ENCODE measurements at places on chromosomes 11 and 22. TPM values are rescaled to one million over a fixed set of nuclear protein-coding genes. Genes with fewer than 3 reads are reported as not detected.

LGALS1 gene
- polyA plus RNA-seq, result 588 TPM

HEPHL1 gene
- not detected for polyA plus RNA-seq

MYOD1 gene
- not detected for polyA plus RNA-seq

GCAT gene
- 18.2 TPM for polyA plus RNA-seq

TSPAN32 gene
- 7.0 TPM for polyA plus RNA-seq

SLC2A11 gene
- 11.3 TPM for polyA plus RNA-seq

SLC5A1 gene
- under 0.01 TPM for polyA plus RNA-seq

ENDOD1 gene
- 6.6 TPM for polyA plus RNA-seq

MS4A2 gene
- 0.16 TPM for polyA plus RNA-seq

OSM gene
- polyA plus RNA-seq, result 0.44 TPM

GNAZ gene
- polyA plus RNA-seq, result 14.4 TPM

APOA4 gene
- polyA plus RNA-seq, result 0.17 TPM

FGF4 gene
- not detected for polyA plus RNA-seq

MGAT3 gene
- 1.4 TPM for polyA plus RNA-seq

ABTB2 gene
- polyA plus RNA-seq, result 2.8 TPM

SPECC1L gene
- polyA plus RNA-seq, result 11.6 TPM

OR10D3 gene
- polyA plus RNA-seq, result not detected

KCNQ1OT1 gene
- polyA plus RNA-seq, result 0.15 TPM

SEPTIN5 gene
- polyA plus RNA-seq, result 18.8 TPM

HTATIP2 gene
- 33.1 TPM for polyA plus RNA-seq

ATP5MG gene
- 205 TPM for polyA plus RNA-seq

DCHS1 gene
- 5.0 TPM for polyA plus RNA-seq

CABP4 gene
- 0.31 TPM for polyA plus RNA-seq

DNAJC24 gene
- polyA plus RNA-seq, result 3.8 TPM

FGF19 gene
- not detected for polyA plus RNA-seq
